ENCODE measurements at places on chromosomes 11 and 22.

- DNase-seq = no peak
Measured at GRCh38 chr11:128227466-128227865, 359.9 kb downstream of the ETS1 start.

DNA sequence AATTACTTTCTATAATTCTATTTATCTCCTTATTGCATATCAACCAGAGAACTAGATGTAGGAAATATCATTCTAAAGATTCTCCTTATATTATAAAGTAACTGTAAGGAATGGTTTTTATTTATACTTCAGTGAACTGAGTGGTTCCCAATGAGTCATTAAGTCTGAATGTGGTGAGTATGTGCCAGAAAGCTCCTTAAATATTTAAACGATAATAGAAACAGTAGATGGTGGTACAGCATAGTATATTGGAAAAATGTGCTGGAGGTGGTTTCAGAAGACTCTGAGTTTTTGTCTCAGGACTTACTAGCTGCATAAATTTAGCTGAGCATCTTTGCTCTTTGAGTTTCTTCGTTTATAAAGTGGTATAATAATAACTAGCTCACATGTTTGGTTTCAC is 653.5 kb downstream of the FAM181B start:
- no peak for DNase-seq

DNA sequence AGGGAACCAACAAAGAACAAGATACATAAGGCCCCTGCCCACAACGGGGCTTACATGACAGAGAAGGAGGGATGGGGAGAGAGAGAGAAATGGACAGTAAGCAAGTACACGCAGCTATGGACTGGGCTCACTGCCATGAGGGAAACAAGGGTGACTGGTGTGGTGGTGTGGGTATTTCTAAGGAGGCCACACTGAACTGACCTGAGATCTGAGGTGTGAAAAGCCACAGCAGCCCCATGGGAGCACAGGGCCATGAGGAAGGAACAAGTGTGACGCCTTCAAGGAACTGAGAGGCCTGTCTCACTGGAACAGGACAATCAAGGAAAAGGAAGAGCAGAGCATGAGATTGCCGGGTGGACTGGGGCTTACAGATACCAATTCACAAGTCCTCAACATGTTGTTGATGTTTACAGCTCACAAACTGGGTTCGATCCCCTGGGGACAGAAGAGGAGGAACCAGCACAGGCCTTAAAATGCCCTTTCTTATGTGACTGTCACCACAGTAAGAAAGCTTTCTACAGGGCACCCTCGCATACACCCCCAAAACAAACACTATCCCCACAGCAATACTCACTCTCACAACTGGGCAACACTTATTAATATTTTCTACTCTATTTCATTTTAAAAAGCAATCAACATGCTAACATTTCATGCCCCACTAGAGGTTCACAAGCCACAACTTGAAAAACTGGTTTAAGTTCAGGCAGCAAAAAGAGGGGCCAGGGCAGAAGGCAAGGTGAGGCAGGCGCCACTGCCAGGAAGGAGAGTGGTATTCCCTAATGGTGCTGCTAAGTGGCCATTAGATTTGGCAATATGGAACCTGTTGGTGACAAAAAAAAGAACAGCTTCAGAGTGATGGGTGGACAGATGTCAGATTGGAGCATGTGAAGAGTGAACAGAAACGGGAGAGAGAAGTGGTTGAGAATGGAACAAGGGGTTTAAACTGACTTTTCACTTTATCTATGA is 39.1 kb downstream of the TCIRG1 start:
- no peak for DNase-seq

DNA sequence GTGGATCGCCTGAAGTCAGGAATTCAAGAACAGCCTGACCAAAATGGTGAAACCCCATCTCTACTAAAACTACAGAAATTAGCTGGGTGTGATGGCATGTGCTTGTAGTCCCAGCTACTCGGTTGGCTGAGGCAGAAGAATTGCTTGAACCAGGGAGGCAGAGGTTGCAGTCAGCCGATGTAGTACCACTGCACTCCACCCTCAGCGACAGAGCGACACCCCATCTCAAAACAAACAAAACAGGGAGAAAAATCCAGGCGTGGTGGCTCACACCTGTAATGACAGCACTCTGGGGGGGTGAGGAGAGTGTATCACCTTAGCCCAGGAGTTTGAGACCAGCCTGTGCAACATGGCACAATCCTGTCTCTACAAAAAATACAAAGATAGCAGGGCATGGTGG is 802.3 kb upstream of the ARHGAP42 start:
- DNase-seq = no peak

DNA sequence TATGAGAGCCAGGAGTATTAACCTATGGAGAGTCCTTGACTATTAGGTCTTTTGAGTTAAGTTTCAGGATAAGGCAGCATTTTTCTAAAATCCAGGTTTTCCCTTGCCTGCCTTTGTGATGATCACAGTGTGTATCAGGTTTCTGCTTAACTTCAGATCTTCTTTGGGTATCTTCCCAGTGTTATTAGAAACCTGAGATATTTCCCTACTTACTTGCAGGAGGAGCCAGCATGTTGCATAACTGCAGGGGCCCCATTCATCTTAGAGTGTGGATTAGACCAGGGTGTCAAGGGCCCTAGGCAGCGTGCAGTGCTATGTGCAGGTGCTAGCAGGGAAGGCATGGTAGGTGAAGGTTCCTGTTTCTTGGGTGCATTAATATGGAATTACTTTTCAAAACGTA is 69.5 kb downstream of the ZNRF3 start:
- DNase-seq = no peak

DNA sequence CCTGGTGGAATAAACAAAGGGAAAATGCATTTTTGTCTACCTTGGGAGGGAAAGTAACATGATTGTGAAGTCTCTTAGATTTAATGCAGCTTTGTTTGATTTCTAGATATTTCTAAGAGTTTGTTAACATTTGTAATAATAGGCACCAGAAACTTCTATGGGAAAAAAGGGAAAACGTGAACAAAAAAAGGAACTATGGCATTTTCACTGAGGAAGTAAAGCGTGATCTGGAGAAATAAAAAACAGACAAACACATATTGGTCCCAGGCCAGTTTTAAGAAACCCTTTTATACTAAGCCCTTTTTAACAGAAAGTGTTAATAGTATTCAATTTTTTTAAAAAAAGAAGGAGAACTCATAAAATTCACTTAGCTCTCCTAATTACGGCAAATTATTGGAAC is 6.9 kb upstream of the MS4A7 start:
- DNase-seq = no peak

GRCh38 chr11:91587131-91587530 is 637.5 kb upstream of the FAT3 start:
- DNase-seq = no peak

- no peak for DNase-seq
Measured at GRCh38 chr11:127075758-127076157, 75.2 kb upstream of the KIRREL3 start.

DNA sequence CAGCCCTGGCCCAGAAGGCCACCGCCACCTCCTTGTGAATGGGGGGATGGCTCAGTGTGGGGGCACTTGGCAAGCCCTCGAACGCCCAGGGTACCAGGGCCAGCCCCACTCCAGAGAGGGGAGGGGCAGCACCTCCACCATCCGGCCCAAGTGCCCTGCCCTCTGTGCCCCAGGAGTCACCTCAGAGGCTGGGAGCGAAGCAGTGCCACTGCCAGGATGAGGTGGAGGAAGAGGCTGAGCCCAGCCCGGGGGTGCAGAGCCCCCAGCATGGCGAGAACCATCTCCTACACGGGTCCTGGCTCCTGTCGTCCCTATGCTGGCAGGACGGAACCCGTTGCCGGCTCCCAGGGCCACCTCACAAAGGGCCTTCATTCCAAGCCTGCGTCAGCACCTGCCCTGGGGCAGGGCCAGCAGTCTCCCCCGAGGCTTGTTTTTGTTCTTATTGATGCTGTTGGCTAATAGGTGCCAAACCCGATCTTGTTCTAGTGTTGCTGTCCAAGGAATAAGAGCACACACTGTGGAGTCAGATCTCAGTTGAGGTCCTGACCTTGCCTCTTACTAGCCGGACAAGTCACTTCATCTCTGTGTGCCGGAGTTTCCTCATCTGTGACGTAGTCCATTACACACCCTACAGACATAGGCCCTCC is at the start of gene FREY1:
Gene FREY1 (minus strand): TSS at position 307 of the 647 bp plus-strand sequence. CDS start 26 bp downstream, at position 281.
- no peak for DNase-seq

GRCh38 chr11:22194306-22194705 is 1.4 kb downstream of the ANO5 start:
- DNase-seq = no peak

DNA sequence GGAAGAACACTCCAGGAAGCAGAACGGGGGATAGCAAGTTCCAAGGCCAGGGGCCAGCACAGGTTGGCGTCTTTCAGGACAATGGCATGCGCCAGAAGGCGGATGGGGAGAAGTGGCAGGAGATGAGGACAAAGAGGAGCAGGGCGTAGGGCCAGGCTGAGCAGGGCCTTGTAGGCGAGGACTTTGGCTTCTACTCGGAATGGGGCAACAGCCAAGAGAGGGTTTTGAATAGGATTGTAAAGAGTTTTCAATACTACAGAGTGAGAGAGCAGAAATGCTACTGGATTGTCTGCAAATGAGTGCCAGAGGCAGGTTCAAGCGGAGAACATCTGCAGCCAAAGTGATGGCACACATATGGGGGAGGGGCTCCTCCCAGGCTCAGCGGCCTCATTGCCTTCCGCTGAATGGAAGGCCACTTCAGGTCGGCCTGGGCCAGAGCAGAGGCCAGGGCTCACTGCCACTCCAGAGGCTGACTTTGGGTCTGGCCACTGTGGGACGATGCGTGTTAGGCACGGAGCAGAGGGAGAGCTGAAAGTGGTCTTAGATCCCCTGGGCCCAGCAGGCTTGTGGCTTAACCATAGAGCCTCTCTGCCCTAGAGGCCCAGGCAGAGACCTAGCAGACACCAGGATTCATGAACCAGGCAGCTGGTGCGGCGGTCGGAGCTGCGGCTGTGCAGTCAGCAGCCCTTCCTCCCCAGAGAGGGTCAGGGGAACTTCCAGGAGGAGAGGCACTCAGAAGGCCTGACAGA is 118.2 kb downstream of the DSCAML1 start:
- DNase-seq = no peak

- DNase-seq = no peak
Measured at GRCh38 chr22:32016081-32016480, 27.0 kb upstream of the SLC5A1 start.

DNA sequence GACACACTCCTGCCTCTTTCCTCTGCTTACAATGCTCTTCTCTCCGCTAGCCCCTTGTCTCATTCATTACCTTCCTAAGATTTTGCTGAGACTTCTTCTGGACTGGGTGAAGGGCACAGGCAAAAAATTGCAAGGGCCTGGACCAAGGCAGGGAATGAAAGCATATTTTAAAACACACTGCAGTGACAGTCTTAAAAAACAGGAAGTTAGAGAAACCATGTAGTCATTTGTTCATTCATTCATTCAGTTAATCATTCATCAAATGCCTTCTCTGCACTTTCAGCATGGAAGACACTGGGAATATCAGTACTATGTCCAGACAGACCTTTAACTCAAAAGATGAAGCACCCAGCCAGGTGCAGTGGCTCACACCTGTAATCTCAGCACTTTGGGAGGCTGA is 44.9 kb upstream of the SWAP70 start:
- no peak for DNase-seq

GRCh38 chr11:96337541-96338431 is 5.2 kb downstream of the MAML2 start:
- DNase-seq = no peak

GRCh38 chr22:36587289-36588154 is 58.6 kb upstream of the EIF3D start:
- no peak for DNase-seq

- no peak for DNase-seq
Measured at GRCh38 chr22:29569011-29569678, 11.8 kb downstream of the NIPSNAP1 start.

DNA sequence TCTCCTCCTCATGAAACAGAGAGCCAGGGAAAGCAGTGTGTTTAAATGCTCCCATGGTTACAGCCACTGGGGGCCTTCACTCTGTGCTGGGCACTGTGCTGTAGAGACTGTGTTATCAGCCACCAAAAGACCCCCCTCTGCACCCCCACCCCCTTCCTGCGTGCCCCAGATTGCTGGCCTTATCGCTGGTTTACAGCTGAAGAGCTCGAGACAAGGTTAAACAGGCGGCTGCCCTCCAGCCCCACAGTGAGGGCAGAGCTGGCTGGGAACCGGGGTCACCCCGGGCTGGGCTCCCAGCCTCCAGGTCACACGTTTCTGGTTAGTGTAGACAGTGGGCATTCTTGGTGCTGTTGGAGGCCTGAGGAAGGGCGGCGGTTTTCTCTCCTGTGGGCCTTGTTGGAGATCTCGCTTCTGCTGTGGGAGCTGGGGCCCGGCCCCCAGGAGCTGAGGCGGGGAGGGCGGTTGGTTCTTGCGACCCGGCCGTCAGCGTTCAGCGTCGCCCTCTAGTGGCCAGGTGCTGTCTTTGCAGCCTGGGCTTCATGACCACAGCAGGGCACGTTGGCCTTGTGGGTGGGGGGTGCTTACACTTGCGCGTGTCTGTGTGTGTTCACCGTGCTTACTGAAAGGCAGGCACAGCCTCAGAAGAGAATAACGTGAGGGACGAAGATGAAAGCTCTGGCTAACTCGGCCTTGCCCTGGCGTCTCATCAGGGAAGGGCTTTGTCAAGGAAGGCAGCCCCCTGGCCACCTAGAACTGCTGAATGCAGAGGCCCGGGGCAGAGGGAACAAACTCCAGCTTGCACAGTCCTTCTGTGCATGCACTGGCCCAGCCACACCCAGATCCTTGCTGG is 40.8 kb downstream of the TBC1D22A start:
- peak; percentile 47 for DNase-seq

GRCh38 chr11:9855579-9856287 is 191.9 kb downstream of the SWAP70 start:
- DNase-seq = no peak

GRCh38 chr11:8083088-8083395 is 2.0 kb downstream of the TUB start:
- no peak for DNase-seq

DNA sequence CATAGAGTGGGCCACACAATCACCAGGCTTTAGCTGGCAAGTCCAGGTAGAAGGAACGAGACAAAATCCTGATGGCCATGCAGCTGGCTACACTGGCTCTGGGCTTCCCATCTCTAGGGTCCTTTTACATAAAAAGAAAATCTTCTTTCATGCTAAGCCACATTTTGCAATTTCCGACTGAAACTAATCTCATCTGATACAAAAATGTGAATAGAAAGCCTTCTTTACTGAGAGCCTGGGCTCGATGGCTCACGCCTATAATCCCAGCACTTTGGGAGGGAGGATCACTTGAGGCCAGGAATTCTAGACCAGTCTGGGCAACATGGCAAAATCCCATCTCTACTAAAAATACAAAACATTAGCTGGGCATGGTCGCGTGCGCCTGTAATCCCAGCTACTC is 67.2 kb downstream of the MICAL3 start:
- DNase-seq = no peak

- peak; percentile 81 for DNase-seq
Measured at GRCh38 chr22:39090426-39091064, 6.5 kb upstream of the APOBEC3H start.

DNA sequence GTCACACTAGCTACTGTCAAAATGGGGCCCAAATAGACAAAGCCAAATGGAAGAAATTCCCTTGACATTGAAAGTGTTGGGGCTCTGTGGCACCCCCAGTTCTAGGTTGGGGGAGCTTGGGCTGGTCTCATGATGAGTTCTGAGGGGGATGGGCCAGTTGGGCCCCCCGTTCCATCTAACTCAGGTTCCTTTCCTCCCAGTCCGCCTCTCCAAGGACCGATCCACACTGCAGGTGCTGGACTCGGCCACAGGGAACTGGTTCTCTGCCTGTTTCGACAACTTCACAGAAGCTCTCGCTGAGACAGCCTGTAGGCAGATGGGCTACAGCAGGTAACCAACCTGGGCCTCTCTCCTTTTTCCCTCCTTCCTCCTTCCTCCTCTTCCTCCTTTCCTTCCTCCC is 17.7 kb upstream of the SMIM35 start:
- DNase-seq = no peak

Data from stimulated activated CD8-positive, alpha-beta memory T cell treated with anti-CD3 and anti-CD28 coated beads, Interleukin-12 subunit alpha, Interleukin-12 subunit beta, amount 100 ng/mL, for 4 hours (primary cell).